ENCODE measurements at places on chromosomes 1 and 21.

DNA sequence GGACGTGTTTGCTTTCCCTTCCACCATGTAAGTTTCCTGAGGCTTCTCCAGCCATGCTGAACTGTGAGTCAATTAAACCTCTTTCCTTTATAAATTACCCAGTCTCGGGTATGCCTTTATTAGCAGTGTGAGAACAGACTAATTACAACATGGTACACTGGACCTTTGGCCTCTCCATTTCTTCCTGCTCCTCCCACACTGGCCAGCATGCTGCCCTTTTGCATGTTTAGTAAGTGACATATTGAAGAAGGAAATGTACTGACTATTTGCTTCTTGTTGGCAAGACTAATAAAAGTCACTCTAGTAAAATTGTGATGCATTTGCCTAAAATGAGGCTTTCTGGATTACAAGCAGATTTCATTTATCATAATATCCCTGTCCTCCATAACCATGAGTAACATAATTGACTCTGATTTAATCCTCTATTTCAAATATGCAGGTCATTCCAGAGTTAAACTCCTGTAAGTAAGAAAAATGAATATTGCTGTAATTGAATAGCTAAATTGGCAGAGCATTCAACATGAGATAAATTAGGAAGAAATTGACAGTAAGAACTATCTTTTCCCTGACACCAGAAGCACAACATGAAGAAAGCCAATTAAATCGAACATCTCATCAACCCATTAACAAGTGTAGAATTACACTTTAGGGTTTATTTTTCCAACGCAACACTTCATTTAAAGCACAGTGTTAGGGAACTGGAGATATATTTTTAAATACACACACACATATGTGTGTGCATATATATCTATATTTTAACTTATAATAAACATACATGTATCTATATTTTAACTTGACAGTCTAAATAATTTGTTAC is 427.8 kb upstream of the ZP4 start:
- no peak for DNase-seq

DNA sequence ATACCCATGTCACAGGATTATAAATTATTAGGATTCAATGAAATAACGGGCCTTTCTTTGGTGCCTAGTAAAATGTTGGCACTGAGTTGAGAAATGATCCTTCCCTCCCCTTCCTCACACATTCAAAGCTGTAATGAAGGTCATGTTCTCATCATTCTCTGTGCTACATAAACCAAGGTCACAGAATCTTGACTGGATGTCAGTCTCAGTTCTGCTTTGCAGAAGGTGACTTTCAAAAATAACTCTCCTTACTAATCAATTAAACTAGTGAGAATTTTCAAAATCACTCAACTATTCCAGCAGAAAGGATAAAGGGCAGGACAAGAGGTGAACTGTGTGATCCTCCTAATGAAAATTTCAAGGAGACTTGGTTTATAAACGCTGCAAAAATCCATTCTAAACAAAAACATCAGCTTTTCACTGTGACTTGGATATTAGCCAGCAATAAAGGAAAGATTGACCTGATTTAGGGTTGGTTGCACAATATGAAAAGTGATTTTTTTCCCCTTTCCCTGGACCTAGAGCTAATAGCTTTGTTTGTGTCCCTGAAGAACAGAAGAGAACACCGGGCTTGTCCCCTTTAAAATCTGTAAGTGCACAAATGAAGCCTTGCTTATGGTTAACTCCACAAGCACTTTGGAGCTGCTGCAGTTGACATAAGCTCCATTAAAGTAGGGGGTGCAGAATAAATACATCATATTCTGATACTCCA is 120.1 kb downstream of the SEC16B start:
- no peak for DNase-seq

- DNase-seq, result no peak
Measured at GRCh38 chr21:45572231-45572630, 30.0 kb upstream of the SLC19A1 start.

GRCh38 chr1:209805875-209806760 is at the start of gene IRF6:
IRF6 (minus strand) TSS chr1:209806142; CDS start chr1:209801413, 4,729 bp downstream.
- peak; percentile 83 for DNase-seq
